NCI-H1930 (cell line): ENCODE measurements at places on chromosomes 4 and X.

DNA sequence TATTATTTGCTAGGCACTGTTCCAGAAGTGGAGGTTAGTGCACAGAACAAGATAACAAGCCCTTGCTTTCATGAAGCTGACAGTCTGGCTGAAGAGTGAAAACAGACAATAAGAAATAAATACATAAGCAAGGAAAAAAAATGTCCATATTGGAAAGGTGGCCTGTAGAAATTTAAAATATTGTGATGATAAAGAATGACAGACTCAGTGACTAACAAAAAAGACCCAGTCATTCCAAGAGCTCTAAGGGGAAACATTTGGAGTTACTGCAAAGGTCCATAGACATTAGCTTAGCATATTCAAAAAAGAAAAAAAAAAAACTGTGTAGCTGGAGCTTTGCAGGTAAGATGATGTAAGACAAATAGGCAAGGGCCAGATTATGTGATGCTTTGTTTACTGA is 1.0 kb upstream of the ANTXR2 start:
- DNase-seq: no peak

- peak; percentile 26 for DNase-seq
These were observed 224.2 kb downstream of the RCHY1 start for GRCh38 chr4:75289914-75290582.

DNA sequence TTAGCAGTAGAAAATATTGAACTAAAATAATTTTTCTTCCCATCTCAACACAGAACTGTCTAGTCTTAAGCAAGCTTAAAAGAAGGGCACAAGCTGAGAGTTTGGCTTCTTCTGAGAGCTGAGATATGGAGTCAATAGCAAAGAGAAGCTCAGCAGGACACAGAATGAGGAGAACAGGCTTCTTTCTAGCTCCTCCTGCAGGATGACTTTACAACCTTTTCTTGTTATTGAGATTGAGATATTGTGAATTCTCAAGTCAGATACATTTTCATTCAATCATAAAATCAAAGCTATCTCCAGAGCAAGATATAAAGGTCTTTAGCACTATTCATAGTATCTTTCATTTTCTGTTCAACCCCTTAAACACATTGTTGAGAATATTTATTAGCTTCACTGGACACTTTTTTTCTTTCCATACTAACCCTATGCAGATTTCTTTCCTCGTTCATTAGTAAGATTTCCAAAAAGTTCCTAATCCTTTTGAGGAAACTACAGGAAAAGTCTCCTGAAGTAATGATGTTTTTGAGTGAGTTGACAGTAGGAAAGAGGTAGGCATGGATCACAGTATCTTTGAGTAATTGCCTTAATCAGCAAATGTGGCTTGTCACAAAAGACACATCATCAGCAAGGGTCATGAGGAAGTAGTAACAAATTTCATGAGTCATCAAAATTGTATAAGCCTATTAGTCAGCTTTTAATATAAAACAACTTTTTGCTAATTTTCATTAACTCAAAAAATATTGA is 17.8 kb upstream of the CXCL3 start:
- DNase-seq: no peak

GRCh38 chr4:26023203-26023972 is 109.4 kb downstream of the SMIM20 start:
- DNase-seq: no peak

GRCh38 chr4:1261107-1261928 is 12.4 kb upstream of the CTBP1 start:
- DNase-seq: no peak

GRCh38 chrX:112947981-112948615 is 107.5 kb upstream of the AMOT start:
- no peak for DNase-seq

DNA sequence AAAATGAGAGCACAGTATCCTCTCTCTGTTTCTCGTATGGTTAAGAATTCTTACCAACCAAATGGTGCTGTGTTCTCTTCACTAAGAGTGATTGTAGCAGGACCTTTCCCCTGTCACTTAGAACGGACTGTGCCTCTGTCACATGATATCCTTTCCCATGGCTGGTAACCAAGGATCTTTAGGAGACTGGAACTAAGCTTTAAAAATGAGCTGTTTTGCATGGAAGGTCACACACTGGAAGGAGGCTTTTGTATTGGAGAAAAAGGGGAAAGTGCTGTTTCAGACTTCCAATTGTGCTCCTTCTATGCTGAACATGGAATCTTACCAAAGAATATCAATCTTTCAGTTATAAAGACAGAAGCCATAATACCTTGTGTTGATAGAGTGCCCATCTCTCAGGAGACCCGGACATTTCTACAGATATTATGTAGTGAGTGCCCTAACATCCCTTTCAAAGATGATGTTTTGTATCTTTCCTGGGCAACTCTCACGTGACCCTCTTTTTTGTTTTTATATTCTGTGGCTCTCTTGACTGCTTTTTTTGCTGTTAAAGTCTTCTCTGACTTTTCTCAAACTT is 148.6 kb downstream of the SLC4A4 start:
- DNase-seq: no peak

- no peak for DNase-seq
These were observed 194.3 kb upstream of the POF1B start for GRCh38 chrX:85573801-85574200.

GRCh38 chr4:67624939-67625338 is 66.4 kb downstream of the STAP1 start:
- DNase-seq: no peak

- DNase-seq: no peak
These were observed 82.9 kb downstream of the CAMK2D start for GRCh38 chr4:113678641-113679040.

DNA sequence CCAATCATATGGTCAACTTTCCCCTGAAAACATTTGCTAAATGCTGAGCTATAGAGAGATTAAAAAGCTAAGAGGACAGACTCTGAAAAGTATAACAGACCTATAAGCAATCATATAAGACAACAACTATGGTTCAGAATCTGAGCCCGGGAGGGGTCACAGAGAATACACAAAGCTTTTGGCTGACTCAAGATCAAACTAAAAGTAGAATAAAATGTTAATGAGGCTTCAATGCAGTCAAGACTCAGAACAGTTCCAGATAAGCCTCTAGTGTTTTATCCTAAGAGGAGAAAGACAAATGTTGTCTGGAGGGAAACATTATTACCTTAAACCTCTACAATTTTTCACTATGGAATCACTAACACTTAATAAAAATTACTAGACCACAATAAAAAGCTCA is 175.4 kb upstream of the VEGFC start:
- no peak for DNase-seq

GRCh38 chr4:112075129-112075753 is 70.0 kb upstream of the FAM241A start:
- DNase-seq: no peak

- no peak for DNase-seq
These were observed 57.3 kb upstream of the FGF16 start for GRCh38 chrX:77389891-77390290.

DNA sequence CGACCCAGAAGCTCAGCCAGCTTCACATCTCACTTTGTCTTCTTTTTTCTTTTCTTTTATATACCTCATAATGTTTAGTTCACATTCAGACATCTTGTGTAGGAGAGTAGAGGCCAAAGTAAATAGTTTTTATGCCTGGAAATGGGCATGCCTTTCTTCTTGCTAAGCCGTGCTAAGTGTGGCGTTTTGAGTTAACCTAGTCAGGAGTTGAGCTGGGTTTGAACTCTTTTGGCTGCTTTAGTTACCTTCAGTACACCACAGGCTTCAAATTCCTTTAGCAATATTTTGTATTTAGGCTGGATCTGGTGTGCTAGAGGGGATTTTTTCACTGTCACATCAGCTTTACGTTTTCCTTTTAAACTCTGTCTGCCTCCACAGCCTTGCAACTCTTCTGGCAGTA is 300.8 kb downstream of the ZNF674 start:
- no peak for DNase-seq

DNA sequence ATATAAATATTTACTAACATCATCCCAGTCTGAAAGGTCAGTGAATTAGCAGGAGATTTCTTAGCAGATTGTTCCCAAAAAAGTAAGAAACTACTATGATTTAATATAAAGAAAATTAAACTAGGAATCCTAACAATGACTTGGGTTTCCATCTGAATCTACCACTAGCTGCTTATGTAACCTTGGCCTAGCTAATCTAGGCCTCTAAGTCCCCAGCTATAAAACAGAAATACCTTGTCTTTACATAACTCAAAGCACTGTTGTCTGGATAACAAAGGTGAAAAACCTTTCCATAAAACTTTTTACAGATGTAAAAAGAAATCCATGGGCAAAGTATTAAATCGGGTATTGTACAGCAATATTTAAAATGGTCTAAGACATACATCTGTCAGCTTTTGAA is 3.0 kb downstream of the FBXL5 start:
- no peak for DNase-seq

- no peak for DNase-seq
These were observed 139.6 kb downstream of the SOWAHB start for GRCh38 chr4:76758290-76758882.

DNA sequence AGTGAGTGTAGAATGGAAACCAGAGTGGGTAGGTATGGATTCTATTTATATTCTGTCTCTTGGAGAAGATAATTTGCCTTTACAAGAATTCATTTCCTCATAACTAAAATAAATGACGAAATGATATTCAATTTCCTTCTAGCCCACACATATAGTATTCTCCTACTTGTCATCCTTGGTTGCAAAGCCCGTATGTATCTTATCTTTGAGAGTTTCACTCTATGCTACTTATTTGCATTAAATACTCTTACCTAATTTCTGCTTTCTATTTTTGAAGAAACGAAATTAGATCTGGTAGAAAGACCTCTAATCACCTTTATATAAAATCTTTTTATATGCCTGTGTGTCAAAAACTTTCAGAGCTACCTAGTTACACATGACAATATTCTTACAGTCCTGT is 457.7 kb downstream of the NKX6-1 start:
- no peak for DNase-seq

DNA sequence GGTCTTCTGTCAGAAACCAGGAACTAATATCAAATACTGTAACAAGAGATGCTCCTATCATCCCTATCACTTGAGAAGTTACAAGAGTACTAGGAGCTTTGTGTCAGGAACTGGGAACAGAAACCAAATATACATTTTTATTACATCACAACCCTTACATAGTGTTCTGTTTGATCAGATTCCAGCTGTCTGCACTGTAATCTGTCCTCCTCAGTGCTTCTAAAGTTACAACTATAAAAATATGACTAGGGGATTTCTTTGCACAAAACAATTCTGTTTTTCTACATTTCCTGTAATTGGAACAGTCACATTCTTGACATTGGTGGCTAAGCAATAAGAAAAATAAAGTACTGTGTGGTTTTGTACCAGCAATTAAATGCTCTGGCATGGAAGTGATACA is 686.0 kb downstream of the PDHA2 start:
- no peak for DNase-seq

DNA sequence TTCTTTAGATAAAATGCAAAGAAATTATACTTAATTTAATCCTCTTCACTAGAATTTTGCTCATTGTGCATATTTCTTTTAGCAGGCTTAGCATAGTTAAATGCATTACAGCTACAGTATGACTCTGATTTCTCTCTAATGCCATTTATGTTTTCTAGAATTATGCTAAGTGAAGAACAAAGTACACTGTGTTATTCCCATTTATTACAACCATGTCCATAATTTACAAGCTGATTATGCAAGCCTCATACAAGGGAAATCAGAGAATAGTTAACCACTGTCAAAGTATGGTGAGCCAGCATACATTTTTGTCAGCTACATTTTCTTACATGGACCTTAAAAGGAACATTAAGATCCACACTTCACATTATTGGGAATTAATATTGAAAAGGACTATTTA is 99.1 kb downstream of the MAB21L2 start:
- DNase-seq: no peak

GRCh38 chrX:77528034-77528433 is 80.8 kb downstream of the FGF16 start:
- no peak for DNase-seq

DNA sequence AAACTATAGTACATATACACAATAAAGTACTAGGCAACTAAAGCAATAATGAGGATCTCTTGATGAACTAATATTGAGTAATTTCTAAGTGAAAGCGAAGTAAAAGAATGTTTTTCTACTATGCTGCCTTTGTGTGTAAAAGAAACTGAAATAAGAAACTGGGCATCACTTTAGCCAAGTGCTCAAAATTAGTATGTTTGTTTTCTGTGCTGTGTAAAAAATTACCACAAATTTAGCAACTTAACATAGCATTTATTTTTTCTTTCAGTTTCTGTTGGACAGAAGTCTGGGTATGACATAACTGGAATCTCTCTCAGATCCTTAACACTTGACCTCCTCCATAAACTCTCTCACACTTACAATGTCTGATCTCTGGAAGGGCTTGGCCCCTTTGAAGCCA is 687.1 kb upstream of the MAGEB2 start:
- no peak for DNase-seq

DNA sequence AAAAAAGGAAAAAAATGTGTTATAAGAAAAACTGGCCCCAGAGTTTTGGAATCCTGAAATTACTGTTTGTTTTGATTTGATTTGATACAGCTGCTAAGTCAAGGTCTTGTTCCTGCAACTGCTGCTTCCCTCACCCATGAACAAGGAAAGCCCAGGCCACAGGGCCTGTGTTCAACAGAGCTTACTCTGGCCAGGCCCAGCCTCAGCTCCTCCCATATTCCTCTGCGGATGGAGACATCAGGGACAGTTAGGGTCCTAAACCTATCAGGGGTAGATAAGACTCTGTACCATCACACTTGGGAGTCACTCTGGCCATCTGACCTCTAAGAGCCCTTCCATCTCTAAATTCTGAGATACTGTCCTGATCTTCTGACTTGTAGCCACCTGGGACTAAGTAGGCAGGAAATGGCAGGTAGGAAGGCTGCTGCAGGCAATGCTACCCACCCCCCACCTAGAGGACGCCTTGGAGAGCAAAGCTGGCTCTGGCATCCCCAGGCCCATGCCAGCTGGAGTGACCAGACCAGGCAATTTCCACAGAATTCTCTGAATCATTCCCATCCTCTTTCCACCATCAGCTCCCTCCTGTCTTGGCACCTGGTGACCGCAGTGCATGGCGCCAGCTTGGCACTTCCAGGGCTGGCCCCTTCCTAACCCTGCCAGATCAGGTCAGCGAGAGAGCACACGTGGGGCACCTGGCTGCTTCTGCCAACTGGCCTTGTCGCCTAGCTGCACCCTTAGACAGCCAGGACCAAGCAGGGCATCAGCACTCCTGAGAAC is 58.0 kb upstream of the TMEM33 start:
- no peak for DNase-seq

- no peak for DNase-seq
These were observed 63.9 kb downstream of the RS1 start for GRCh38 chrX:18607966-18608365.

DNA sequence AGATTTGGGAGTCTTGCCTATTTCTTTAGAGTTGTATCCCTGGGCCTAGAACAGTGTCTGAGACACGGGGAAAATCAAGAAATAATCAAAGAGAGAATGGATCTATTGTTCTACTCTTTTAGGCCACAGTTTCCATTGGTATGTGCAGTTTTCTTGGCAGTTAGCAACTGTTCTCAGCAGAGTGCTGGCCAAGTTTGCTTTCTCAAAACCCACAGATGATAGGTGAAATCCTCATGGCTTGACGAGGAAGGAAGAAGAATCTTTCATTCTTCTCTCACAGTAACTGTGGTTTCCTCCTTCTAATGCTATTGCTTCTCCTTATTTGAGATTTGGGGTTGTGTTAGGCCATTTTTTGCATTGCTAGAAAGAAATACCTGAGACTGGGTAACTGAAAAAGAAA is 42.2 kb downstream of the AGA start:
- no peak for DNase-seq
